ENCODE measurements at places on chromosomes 5 and 9.

DNA sequence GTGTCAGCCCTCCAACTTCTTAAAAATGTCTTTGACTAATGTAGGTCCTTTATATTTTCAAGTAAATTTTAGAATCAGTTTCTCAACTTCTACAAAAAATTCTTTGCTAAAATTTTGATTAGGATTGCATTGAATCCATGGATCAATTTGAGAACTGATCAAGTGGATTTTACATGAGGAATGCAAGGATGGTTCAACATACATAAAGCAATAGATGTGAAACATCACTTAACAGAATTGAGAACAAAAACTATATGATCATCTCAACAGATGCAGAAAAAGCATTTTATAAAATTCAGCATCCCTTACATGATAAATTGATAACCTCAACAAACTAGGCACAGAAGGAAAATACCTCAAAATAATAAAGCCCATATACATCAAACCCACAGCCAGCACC, 190.8 kb downstream of the AUH start:
- DNase-seq: no peak

GRCh38 chr5:121668635-121669034, 183.0 kb upstream of the FTMT start:
- DNase-seq: no peak

GRCh38 chr5:56264417-56265025, 31.4 kb upstream of the ANKRD55 start:
- DNase-seq: no peak

DNA sequence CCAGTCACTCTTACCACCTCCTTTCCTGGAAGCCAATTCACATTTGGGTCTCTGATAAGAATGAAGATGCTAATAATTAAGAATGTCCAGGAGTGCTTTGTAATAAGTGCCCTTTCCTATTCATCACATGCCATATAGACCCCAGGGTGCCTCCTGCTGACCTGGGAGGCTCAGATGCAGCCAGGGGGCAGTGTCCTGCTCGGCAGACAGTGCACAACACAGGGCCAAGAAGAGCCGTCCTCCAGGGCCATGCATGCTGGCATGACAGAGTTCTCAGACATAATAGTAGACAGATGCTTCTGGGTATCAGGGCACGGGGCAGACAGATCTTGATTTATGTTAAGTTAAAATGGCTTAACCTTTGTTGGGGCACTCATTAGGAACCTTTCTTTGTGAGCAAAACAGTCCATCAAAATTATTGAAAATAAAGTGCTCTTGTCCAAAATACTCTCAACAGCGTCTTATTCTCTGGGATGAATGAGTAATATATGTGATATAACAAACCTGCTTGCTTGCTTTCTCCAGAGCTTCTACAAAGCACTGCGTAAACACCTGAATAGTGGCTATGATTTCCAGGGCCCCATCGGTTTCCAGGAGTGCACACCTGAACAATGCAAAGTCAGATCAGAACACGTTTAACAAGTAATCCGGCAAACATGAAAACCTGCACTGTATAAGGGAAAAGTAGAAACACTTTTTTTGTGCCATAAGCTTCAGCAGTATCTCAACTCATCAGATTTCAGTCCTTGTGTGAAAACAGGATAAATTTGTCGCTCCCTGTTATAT, 192.7 kb downstream of the FANCC start:
- DNase-seq: no peak

DNA sequence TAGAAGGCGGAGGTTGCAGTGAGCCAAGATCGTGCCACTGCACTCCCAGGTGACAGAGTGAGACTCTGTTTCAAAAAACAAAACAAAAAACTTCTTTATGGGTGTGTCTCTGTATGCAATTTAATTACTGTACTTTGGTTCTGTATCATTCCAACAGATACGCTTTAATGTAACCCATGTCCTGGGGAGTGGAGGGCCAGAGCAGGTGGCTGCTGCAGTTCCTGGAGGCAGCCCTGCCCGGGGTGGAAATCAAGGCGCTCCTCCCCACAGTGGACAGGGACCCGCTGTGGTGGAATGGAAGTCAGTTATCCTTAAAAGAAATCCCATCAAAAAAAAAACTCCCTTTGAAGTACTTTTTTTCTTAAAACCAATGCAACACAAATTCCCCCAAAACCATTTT, 1.9 kb downstream of the DAP start:
- no peak for DNase-seq

- no peak for DNase-seq
Observed at GRCh38 chr5:113217619-113218184, 217.1 kb downstream of the TSSK1B start.
